ENCODE measurements at places on chromosomes 1 and 21. TPM values are rescaled to one million over a fixed set of nuclear protein-coding genes. Genes with fewer than 3 reads are reported as not detected.

CD244 gene
- total RNA-seq = not detected

LCE1E gene
- not detected for total RNA-seq

ABCA4 gene
- total RNA-seq = 0.59 TPM

H6PD gene
- total RNA-seq = 92.2 TPM

RUNX3 gene
- total RNA-seq = not detected

MRAP gene
- total RNA-seq = 5.3 TPM

NUP210L gene
- not detected for total RNA-seq

ACBD3 gene
- total RNA-seq = 42.7 TPM

CRYBG2 gene
- total RNA-seq = not detected

ST7L gene
- 13.6 TPM for total RNA-seq

SMAP2 gene
- total RNA-seq = 14.1 TPM

TGFBR3 gene
- 94.3 TPM for total RNA-seq

S1PR1 gene
- total RNA-seq = 2.7 TPM

CHI3L1 gene
- total RNA-seq = 3,366 TPM

THEMIS2 gene
- total RNA-seq = 9.1 TPM

C4BPB gene
- total RNA-seq = not detected

TMEM61 gene
- 0.12 TPM for total RNA-seq

STIL gene
- total RNA-seq = 2.0 TPM

GPA33 gene
- not detected for total RNA-seq

TAS1R1 gene
- not detected for total RNA-seq

CD34 gene
- 6.1 TPM for total RNA-seq

RGS8 gene
- not detected for total RNA-seq

SPRR1B gene
- total RNA-seq = not detected

OR2AK2 gene
- total RNA-seq = not detected
